Activated naive CD4-positive, alpha-beta T cell treated with anti-CD3 and anti-CD28 coated beads, Interleukin-2, amount 50 U/mL, for 16 hours (primary cell): ENCODE measurements at places on chromosomes 11 and 22.

DNA sequence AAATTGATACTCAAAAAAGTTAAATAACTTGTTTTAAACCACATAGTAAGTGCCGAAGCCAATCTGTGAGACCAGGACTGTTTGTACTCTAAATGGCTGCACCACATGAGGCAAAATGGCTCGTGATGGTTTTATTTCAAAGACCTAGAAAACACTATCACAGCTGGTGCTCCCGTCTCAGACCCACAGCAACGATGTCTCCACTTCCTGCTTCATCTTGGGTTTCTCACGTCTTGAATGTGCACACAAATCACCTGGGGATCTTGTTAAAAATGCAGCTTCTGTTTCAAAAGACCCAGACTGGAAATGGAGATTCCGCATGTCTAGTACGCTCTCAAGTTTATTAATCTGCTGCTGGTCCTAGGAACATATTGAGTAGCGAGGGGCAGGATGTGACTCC lies 1.2 kb downstream of the CD3E start:
- peak; percentile 24 for DNase-seq

DNA sequence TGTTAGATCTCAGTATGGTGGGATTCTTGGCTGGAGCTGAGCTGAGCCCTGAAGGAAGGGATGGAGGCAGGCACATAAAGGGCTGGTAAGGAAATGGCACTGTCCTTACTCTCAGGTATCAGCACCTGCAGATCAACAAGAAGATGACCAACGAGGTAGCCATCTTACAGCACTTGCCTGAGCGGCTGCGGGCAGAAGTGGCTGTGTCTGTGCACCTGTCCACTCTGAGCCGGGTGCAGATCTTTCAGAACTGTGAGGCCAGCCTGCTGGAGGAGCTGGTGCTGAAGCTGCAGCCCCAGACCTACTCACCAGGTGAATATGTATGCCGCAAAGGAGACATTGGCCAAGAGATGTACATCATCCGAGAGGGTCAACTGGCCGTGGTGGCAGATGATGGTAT lies 2.4 kb downstream of the CNGA4 start:
- no peak for DNase-seq

- DNase-seq: no peak
Observed at GRCh38 chr11:65445101-65445603, 22.6 kb downstream of the NEAT1 start.

DNA sequence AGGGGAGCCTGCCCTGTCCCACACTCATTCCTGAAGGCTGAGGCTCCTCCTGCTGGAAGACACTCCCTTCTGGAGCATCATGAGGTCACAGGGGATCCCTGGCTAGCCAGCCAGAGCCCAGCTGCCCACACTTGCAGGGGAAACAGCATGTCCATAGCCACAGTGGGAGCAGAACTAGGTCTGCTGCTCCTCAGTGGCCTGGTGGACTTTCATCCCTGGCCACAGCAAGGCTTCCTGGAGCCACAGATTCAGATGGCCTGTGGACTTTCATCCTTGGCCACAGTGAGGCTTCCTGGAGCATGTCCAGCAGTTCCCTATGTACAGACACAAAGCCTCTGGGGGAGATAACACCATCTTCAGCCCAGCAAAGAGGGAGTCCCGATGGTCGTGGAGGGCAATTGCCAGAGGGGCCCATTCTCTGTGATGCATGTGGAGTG lies 5.9 kb upstream of the APOL6 start:
- no peak for DNase-seq
